CD8-positive, alpha-beta memory T cell (primary cell): ENCODE measurements at places on chromosomes 13 and 19. TPM values are rescaled to one million over a fixed set of nuclear protein-coding genes. Genes with fewer than 3 reads are reported as not detected.

NLRP9 gene
- not detected for total RNA-seq

CEACAM4 gene
- total RNA-seq: not detected

FRY gene
- 0.53 TPM for total RNA-seq

PVR gene
- total RNA-seq: 5.2 TPM

ODAD3 gene
- 0.11 TPM for total RNA-seq

C13orf46 gene
- 1.8 TPM for total RNA-seq

PSG3 gene
- total RNA-seq: not detected

MPND gene
- total RNA-seq: 18.3 TPM

APLP1 gene
- 0.86 TPM for total RNA-seq

MUC16 gene
- total RNA-seq: 0.02 TPM

DNA sequence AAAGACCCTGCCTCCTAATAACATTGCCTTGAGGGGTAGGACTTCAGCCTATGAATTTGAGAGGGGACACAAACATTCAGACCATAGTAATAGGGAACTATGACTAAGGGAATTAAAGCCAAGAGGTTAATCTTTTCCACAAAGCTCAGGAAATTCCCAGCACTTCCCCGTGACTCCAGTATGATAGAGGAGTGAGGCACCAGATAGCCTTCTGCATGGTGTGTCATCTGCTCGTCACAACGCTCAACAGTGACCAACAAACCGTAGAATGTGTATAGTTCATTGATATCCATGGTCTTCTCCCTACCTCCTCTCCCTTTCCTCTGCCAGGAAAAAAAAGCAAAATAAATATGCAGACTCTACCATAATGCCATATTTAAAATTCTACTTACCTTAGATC is 64.4 kb downstream of the B3GLCT start:
- no peaks in the 10 kb centered on the region for H3K4me1 ChIP-seq
- no peaks in the 10 kb centered on the region for H3K36me3 ChIP-seq
- H3K27me3 ChIP-seq: no peaks in the 10 kb centered on the region

GRCh38 chr19:33192010-33192409 is 2.1 kb upstream of the LRP3 start:
- no peak for DNase-seq
- H3K27me3 ChIP-seq: peaks cover 20% of the 10 kb centered on the region
- no peaks in the 10 kb centered on the region for H3K36me3 ChIP-seq
- no peak overlapping the region for H3K4me3 ChIP-seq

GRCh38 chr19:50686310-50687032 is 33.1 kb downstream of the SHANK1 start:
- peaks cover 3% of the 10 kb centered on the region for H3K27me3 ChIP-seq
- no peak overlapping the region for H3K27ac ChIP-seq
- no peak for DNase-seq
- H3K4me3 ChIP-seq: no peak overlapping the region

DNA sequence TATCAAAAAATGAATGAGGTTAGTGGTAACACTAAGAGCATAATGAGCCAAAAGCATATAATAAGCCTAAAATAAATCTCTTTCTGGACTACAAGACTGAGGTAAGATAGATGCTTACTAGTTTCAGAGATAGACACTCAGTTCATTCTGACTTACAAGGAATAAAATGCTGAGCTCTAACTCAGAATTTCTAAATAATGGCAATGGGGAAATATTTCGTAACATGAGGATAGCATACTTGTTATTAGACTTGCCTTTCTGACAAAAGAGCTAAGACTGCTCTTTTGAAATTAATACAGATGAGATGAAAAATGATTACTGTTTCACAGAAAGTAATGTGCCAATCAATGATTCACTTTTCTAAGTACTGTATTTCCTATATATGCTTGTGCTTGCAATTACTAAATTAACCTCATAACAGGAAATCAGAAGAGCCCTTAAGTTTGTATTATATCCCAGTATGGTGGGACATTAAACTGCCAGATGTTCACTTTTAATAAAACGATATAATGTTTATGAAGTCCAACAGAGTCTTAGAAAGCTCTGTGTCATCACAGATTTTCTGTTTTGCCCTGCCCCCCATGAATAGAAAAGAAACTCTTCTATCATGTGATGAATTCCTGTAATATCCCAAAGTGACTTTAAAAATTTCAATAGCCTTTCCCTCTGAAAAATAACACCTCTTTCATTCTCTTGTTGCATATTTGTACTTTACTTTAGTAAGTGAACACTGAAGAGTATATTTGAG is 2771.0 kb upstream of the PCDH20 start:
- no peak overlapping the region for H3K4me3 ChIP-seq
- no peak for DNase-seq
- H3K27me3 ChIP-seq: no peaks in the 10 kb centered on the region
- H3K4me1 ChIP-seq: no peaks in the 10 kb centered on the region

DNA sequence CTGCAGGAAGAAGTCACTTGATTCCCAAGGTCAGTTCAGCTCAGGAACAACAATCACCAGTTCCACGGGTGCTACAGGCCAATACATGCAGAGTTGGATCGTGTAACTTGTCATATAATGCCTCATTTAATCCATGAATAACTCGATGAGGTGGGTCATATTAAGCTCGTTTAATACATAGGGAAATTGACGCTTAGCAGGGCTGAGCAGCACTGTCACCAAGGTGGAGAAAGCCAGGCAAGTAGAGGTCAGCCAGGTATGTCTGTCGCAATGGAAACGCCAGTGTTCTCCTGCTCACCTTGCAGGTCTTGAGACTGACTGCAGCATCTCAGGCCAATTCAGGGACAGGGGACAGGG is 52.3 kb downstream of the CCDC70 start:
- no peaks in the 10 kb centered on the region for H3K36me3 ChIP-seq
- no peak for DNase-seq
- no peak overlapping the region for H3K27ac ChIP-seq
- no peaks in the 10 kb centered on the region for H3K4me1 ChIP-seq
- no peak overlapping the region for H3K4me3 ChIP-seq
- H3K27me3 ChIP-seq: no peaks in the 10 kb centered on the region

DNA sequence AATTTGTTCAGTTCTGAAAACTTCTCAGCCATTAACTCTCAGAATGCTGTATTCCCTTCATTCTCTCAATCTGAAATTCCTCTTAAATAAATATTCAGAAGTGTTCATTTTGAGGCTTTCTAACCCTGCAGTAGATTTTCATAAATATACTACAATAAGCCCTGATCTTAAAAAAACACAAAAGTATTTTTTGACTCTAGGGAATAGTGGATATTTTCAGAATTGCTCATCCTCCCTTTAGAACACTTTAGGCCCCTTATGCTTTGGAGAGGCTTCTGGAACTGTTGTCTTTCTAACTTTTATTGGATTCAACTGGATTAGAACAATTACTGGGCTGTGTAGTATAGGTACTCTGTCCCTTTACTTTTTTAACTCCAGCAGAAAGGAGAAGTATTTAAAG is 1662.6 kb upstream of the MIR17HG start:
- H3K27me3 ChIP-seq: no peaks in the 10 kb centered on the region
- H3K27ac ChIP-seq: no peak overlapping the region
- H3K4me3 ChIP-seq: no peak overlapping the region

DNA sequence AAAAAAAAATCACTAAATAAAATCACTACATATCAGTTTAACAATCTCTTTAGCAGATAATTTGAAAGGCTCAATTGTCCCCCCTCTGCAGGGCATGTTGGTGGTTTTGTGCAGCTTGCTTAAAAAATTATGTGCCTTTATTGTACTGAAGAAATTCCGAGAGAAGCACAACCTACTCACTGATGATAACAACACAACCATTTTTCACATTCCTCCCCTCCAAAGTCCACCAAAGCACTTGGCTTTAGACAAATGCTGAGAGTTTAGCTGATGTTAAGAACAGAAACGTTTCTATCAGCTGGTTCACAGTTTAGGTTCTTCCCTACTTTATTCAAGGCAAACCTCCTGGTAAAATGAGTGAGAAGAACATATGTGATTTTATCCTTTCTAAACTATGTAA is 923 bp downstream of the DOCK9 start:
- H3K27me3 ChIP-seq: no peaks in the 10 kb centered on the region
- H3K27ac ChIP-seq: no peak overlapping the region
- H3K4me3 ChIP-seq: no peak overlapping the region
- DNase-seq: no peak
- no peaks in the 10 kb centered on the region for H3K36me3 ChIP-seq

- H3K27ac ChIP-seq: peak overlapping the region; percentile 47
- peaks cover 17% of the 10 kb centered on the region for H3K4me1 ChIP-seq
- no peaks in the 10 kb centered on the region for H3K27me3 ChIP-seq
- peaks cover 5% of the 10 kb centered on the region for H3K36me3 ChIP-seq
- H3K4me3 ChIP-seq: peak overlapping the region; percentile 65
Measured at GRCh38 chr19:52398081-52398441, 412 bp downstream of the ZNF528 start.

DNA sequence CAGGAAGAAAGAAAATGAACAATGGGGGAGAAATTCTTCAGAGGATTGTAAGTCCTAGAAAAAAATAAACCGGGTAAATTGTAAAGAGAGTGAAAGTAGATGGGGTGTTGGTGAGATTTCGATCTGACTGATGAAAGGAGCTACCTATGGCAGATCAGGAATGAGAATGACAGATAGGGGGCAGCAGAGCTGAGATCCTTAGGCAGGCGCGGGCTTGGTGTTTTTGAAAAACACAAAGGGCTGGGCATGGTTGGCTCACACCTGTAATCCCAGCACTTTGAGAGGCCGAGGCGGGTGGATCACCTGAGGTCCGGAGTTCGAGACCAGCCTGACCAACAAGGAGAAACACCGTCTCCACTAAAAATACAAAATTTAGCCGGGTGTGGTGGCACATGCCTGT is 1468.6 kb upstream of the SLC10A2 start:
- H3K27me3 ChIP-seq: no peaks in the 10 kb centered on the region
- H3K4me3 ChIP-seq: no peak overlapping the region
- no peak for DNase-seq
- no peak overlapping the region for H3K27ac ChIP-seq
- H3K36me3 ChIP-seq: no peaks in the 10 kb centered on the region

DNA sequence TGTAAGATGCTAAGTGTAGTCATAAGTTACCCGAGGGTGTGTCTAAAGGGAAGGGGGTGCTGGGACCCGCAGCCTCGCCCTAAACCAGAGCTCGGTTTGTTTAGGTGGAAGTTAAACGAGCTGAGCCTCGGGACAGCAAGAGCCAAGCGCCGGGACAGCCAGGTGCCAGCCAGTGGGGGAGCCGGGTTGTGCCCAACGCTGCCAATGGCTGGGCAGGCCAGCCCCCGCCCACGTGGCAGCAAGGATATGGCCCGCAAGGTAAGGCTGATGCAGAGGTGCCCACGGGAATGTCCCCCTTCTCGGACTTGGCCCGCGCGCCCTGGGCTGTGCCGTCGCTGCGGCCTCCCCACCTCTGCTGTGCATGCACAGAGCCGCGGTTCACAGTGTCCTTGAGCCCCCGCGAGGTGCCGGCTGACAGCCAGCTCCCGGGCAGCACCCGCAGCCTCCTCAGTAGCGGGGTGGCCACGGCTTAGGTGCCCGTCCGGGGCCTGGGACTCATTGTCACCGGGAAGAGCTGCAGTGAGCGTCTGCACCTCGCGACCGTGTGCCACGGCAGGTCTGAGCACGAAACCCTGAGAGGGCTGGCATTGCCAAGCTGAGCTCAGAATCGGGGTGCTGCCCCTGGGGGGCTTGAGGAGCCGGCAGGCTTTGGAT is 9.3 kb upstream of the RPS15 start:
- H3K27me3 ChIP-seq: no peaks in the 10 kb centered on the region
- DNase-seq: no peak
- no peaks in the 10 kb centered on the region for H3K4me1 ChIP-seq
- H3K27ac ChIP-seq: no peak overlapping the region

DNA sequence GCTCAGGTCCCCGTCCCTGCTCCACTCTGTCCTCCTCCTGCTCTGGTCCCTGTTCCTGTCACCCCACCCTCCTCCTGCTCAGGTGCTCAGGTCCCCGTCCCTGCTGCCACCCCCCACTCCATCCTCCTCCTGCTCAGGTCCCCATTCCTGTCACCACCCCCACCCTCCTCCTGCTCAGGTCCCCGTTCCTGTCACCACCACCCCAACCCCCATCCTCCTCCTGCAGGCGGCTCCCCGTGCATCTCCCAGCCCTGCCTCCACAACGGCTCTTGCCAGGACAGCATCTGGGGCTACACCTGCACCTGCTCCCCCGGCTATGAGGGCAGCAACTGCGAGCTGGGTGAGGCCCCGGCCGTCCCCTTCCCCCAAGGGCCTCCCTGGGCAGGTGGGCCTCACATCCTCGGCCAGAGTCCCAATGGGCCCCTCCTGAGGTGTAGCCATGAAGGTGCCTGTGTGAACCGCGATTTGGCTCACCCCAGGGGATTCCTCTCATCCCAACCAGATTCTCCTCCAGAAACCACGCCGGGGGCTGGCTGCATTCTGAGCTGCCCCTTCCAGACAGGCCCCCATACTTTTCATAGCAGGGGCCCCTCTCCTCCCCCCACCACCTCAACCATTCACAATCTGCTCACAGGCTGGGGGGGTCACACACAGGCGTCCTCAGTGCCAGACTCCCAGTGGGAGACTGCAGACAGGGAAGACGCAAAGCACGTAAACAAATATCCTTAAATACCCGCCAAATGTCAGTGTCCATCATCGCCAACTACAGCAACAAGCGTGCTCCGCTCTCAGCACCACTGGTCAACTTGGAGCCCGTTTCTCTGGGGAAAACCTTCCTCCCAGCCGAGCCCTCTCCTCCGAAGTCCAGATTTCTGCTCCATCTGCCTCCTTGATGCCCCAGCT is 4.6 kb downstream of the PROZ start:
- no peak for DNase-seq
- H3K4me1 ChIP-seq: peaks cover 13% of the 10 kb centered on the region
- no peaks in the 10 kb centered on the region for H3K27me3 ChIP-seq
- H3K4me3 ChIP-seq: no peak overlapping the region

GRCh38 chr13:22198641-22199217 is 527.9 kb downstream of the FGF9 start:
- no peak for DNase-seq
- H3K36me3 ChIP-seq: no peaks in the 10 kb centered on the region
- H3K27me3 ChIP-seq: no peaks in the 10 kb centered on the region
- H3K4me1 ChIP-seq: no peaks in the 10 kb centered on the region
- no peak overlapping the region for H3K4me3 ChIP-seq

- H3K27me3 ChIP-seq: peaks cover 36% of the 10 kb centered on the region
- peaks cover 37% of the 10 kb centered on the region for H3K4me1 ChIP-seq
- no peaks in the 10 kb centered on the region for H3K36me3 ChIP-seq
- no peak overlapping the region for H3K27ac ChIP-seq
- peak overlapping the region; percentile 43 for H3K4me3 ChIP-seq
Measured at GRCh38 chr19:11422163-11423065, 3.3 kb upstream of the RGL3 start.

DNA sequence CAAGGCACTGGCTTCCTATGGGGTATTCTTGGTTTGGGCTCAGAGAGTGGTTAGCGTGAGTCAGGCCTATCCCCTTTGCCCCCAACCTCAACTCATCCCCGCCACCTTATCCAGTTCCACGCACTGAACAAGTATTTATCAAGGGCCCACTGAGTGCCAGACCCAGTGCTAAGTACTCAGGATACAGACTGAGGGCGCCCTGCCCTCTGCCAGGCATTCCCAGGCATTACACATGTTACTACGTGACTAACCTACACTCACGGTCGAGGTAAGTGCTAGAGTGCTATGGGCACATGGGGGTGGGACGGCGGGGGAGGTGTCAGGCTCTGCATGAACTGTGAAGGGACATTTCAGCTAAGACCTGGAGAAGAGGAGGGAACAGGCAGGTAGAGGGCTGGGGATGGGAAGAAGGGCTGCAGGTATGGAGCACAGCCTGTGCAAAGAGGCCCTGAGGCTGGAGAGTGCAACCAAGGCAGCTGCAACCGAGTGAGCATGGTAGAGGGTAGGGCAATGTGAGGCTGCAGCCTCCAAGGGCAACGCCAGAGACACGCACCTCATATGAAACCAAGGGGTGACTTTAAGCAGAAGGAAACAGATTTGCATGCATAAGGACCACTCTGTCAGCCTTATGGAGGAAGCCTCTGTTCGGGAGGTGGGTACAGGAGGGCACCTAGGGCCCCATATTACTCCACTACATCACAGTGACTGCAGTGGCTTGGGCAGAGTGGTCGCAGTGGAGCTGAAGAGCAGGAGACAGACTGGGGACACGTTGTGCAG is 22.5 kb downstream of the DHRS12 start:
- no peaks in the 10 kb centered on the region for H3K36me3 ChIP-seq
- no peaks in the 10 kb centered on the region for H3K4me1 ChIP-seq
- DNase-seq: no peak
- no peak overlapping the region for H3K4me3 ChIP-seq
